ENCODE measurements at places on chromosomes 5 and 9.
A peak's percentile ranks its signal among the peaks of the same experiment; 100 is the strongest.

DNA sequence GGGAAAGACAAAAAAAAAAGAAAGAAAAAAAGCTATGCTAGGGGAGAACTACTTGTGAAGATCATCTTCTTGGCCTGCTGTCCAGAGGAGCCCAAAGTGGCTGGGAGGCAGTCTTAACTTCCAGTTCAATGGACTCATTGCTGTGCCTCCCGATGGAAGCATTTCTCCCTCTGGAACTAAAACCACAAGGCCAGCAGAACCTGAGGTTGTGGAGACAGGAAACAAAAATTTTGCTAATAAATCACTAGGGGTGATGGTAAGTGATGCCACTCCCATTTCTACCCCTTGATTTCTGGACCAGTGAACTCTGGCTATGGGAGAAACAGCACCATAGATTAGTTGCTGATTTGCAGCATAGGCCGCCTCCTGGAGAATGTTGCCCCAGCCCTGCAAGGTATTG lies 123.4 kb upstream of the NFIL3 start:
- DNase-seq, result no peak

- DNase-seq, result peak; percentile 59
Measured at GRCh38 chr9:7910426-7911020, 110.9 kb upstream of the DMAC1 start.

DNA sequence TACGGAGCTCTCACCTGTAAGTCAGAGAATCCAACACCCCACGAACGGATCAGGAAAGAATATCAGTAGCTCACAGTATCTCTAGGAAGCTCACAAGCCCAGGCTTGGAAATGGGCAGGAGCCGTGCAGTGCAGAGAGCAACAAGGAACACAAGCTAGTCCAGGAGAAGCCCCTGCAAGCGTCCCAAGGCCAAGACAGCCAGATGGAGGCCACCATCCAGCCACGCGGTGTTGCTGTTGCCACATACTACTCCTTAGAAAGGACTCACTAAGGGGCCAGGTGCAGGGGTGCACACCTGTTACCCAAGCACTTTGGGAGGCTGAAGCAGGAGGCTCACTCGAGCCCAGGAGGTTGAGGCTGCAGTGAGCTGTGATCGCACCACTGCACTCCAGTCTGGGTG lies 15.4 kb upstream of the VAV2 start:
- no peak for DNase-seq

GRCh38 chr5:67730917-67731474 lies 484.6 kb upstream of the PIK3R1 start:
- no peak for DNase-seq

GRCh38 chr5:109030360-109031143 lies 282.9 kb downstream of the FER start:
- DNase-seq, result no peak

DNA sequence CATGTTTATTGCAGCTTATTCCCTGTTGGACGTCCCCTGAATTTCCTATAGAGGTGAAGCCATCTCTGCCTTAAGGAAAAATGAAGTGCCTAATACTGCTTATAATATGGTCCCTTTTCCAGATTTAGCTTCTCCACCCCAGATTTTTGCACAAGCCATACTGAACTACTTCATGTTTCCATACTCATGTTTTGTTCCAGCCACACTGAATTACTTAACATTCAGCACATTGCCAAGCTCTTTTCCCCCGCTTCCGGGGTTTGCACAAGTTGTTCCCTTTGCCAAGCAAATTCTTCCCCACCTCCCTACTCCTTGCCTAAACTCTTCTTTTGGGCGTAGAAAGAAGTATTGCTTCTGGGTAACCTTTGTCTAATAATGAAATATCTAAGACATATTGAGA lies 1.7 kb upstream of the CNTRL start:
- DNase-seq, result peak; percentile 34

- no peak for DNase-seq
Measured at GRCh38 chr5:151676719-151677118, 10.0 kb downstream of the SPARC start.
